Posterior vena cava (tissue), 2 donors: ENCODE measurements at places on chromosomes 2 and 18.

GRCh38 chr2:71544919-71545571 lies 91.7 kb downstream of the DYSF start:
- DNase-seq = peak; percentile 65

DNA sequence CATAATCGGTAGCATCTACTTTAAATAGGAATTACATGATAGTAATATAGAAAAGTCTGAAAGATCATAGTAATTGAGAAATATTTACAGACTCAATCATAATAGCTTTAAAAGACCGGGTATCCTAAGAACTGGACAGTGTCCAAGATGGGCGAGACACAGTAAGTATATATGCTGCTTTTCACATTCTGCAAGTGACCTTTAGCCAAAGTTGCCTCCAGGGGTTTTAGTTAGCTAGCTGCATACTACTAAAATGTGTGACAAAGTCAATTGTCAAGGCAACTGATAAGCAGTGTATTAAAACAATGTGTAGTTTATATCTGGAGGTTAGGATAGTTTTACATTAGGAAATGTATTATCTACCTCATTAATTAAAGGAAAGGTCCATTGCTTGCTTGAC lies 24.6 kb downstream of the CD302 start:
- no peak for DNase-seq

DNA sequence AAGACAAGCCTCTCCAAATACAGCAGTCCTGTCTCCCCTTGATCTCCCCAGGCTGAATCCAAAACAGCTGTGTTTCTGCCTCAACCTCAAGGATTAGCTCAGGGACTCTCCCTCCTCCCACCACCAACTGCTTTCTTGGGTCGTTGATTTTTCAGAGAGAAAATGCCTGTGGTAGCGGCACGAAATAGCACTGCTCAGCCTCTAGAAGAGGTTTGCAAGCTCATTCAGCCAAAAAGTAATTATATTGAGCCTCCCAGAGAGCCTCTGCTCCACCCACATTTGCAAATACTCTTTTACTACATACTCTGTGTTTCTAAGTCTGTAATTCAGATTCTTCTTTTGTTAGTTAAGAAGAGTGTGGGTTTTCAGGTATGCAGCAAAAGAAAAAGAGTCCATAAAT lies 396.4 kb upstream of the TNP1 start:
- no peak for DNase-seq

DNA sequence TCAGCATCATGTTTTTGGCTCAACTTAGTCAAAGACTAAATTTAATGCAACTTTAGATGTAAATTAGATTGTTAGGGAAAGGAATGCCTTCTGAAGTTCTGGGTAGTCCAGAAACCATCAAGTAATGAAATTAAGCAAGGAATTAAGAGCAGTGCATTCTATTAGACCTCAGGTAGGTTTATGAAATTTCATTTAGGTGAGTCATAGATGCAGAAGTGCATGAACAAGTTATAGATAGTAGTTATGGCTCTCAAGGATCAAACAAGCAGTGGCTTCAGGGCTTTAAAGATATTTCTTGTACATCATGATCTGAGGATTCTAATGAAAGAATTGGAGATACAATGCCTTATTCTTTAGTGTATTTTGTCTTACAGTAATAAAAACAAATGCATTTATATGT lies 25.4 kb upstream of the SPOPL start:
- no peak for DNase-seq

DNA sequence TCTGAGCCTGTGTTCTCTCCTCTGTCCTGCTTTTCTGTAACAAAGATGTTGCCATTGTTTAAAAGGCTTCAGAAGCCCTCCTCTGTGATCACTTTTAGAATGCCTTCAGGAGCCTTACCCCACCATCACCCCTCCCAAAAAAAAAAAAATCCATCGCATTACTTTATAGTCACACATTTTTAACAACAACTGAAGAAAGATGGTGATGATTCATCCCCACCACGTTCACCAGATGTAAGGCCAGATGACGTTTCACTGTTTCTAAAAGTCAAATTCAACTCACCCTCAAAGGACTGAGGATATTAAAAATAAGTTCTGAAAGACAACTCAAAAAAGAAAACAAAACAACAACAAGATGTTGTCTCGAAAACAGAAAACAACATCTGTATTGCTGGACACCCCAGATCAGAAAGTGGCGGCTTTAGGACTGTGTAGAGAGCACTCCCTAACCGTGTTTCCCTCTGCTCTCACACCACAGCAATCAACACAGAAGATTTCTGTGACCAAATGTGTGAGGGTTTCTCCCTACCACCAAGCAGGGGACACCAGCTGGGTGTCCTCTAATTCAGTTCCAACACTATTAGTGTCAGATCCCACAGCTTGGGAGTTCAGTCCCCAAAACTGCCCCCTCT lies 61.9 kb upstream of the CREB1 start:
- no peak for DNase-seq

- DNase-seq = peak; percentile 75
These were observed 135.5 kb downstream of the NDUFA10 start for GRCh38 chr2:239889641-239890121.

- DNase-seq = no peak
These were observed 43.9 kb upstream of the RFX8 start for GRCh38 chr2:101518578-101519492.

DNA sequence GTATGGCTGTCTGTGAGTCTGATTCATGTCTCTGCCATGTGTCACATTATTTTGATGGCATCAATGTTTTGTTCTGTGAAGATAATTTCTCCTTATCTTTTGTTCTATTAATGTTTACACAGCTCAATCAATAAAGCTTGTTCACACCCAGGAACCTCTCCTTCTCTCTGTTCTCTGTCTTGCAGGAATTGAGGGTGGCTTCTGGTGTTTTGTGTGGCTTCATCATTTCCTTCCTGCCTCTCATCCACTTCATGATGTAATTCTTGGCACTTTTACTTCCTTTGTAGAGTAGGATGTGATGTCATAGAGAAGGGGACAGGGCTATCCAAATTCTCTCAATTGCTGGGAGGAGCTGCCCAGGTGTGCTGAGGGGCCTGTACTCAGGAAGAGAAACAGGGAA lies 27.2 kb downstream of the ASXL3 start:
- DNase-seq = no peak

GRCh38 chr2:168669151-168669550 lies 133.3 kb upstream of the NOSTRIN start:
- no peak for DNase-seq

DNA sequence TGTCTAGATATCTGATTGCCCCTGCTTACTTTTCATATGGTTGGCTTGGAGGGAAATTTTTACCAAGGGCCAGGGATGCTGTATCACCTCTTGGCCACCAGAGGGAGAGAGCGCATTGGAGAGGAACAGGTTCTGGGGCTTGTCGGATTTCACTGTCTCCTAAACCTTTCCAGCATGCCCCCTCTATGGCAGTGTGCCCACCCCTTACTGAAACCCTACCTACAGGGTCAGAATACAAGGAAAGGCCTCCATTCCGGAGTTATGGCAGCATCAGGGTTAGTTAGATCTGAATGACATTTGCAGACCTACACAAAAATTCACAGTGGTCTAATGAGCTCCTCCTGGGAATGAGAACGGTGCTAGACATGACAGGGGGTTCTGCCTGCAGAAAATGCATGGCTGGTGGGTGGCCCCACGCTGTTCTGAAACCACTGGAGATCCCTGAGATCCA lies 5.8 kb downstream of the SLC14A2 start:
- peak; percentile 56 for DNase-seq

- DNase-seq = no peak
These were observed 147.2 kb downstream of the SMAD7 start for GRCh38 chr18:48803518-48803917.
